Activated naive CD8-positive, alpha-beta T cell treated with anti-CD3 and anti-CD28 coated beads, Interleukin-2, amount 50 U/mL, for 16 hours (primary cell): ENCODE measurements at places on chromosomes 6 and 20.
A peak's percentile ranks its signal among the peaks of the same experiment; 100 is the strongest.

DNA sequence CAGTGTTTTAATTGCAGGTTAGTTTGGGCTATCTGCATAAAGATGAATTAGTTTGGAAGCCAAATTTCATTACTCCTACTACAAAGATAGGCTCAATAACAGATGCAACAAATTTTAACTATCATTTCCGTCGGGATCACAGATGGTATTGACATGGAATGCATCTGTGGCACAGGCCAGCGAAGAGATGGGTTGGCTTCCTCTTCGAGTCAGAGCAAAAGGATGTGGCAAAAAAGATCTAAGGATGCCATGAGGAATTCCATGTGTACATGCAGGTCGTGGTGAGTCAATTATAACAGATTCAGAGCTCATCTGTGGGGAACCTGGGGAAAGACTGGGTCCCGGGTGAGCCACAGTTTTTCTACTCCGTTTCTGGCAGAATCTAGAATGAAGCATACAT lies 83.0 kb upstream of the CITED2 start:
- DNase-seq: no peak

DNA sequence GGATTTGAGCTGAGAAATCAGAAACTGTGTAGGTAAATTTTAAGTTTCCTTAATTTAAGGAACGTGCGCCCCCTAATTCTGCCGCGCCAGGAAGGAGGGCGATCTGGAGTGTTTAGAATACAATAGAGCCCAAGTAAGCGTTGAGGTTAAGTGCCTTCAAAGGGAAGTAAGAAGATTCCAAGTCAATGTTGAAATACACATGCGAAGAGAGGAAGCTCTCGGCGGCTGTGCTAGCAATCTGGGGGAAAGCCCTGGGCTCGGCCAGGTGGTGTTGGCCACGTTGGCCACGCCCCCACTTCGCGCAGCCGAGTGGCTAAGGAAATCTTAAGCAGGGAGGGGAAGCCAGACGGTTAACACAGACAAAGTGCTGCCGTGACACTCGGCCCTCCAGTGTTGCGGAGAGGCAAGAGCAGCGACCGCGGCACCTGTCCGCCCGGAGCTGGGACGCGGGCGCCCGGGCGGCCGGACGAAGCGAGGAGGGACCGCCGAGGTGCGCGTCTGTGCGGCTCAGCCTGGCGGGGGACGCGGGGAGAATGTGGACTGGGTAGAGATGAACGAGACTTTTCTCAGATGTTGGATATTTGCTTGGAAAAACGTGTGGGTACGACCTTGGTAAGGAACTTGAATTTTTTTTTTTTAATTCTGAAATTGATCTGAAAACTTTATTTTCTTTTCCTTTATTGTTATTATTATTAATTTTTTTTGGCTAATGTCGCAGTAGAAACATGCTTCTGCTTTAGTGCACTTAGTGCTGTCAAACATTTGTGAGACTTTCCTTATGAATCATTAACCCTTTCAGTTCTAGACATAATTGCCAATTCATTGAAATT lies at the start of gene PRDM1:
Gene PRDM1 (plus strand): TSS at position 353 of the 830 bp plus-strand sequence. CDS start 218 bp downstream, at position 571.
- DNase-seq: peak; percentile 23

DNA sequence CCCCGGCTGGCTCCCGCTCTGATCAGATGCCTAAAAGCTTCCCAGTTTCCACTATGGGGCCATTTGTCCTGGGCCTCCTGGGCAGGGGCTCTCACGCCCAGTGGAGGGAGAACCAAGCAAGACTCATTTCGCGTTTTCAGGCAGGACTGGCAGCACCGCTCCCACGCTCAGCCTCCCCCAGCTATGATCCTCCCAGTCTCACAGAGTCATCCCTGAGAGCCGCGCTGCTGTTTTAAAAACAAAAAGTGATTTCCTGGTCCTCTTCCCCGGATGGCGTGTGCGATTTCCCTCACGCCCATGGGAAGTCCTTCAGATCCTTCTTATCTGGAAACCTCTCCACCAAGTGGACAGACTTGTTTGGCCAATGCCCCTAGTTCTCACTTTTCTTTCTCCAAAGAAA lies at the start of gene ADGRF5:
Gene ADGRF5 (minus strand): TSS at position 208 of the 400 bp plus-strand sequence. CDS start 15,176 bp downstream, outside the sequence.
- no peak for DNase-seq

DNA sequence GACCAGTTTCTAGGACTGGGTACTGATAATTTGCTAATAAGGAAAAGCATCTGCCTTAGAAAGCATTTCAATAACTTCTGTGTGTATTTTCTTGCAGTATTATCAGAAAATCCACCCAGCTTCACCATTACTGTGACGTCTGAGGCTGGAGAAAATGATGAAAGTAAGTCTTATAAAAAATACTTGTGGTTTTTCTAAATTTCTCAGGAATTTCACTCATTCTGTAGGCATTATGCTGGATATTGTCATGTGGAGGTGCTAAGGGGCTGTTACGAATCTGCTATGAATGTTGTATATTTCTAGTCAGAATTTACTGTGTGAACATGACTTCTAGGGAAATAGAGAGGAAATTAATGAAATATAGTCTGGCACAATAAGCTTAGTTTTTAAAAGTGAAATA lies 8.9 kb downstream of the RWDD1 start:
- DNase-seq: no peak

DNA sequence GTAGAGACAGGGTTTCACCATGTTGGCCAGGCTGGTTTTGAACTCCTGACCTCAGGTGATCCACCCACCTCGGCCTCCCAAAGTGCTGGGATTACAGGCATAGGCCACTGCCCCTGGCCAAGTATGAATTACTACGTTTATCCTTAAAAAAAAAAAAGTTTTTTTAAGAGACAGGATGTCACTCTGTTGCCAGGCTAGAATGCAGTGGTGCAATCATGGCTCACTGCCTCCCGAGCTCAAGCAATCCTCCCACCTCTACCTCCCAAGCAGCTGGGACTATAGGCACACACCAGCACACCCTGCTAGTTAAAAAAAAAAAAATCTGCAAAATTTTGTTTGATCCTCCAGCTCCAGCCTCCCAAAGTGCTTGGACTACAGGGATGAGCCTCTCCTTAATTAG lies 23.1 kb downstream of the IYD start:
- no peak for DNase-seq

- no peak for DNase-seq
Measured at GRCh38 chr6:163309491-163310026, 105.0 kb upstream of the QKI start.

GRCh38 chr20:44126445-44126844 lies 60.5 kb downstream of the JPH2 start:
- DNase-seq: no peak

GRCh38 chr20:63945031-63945658 lies 11.1 kb downstream of the UCKL1 start:
- no peak for DNase-seq

DNA sequence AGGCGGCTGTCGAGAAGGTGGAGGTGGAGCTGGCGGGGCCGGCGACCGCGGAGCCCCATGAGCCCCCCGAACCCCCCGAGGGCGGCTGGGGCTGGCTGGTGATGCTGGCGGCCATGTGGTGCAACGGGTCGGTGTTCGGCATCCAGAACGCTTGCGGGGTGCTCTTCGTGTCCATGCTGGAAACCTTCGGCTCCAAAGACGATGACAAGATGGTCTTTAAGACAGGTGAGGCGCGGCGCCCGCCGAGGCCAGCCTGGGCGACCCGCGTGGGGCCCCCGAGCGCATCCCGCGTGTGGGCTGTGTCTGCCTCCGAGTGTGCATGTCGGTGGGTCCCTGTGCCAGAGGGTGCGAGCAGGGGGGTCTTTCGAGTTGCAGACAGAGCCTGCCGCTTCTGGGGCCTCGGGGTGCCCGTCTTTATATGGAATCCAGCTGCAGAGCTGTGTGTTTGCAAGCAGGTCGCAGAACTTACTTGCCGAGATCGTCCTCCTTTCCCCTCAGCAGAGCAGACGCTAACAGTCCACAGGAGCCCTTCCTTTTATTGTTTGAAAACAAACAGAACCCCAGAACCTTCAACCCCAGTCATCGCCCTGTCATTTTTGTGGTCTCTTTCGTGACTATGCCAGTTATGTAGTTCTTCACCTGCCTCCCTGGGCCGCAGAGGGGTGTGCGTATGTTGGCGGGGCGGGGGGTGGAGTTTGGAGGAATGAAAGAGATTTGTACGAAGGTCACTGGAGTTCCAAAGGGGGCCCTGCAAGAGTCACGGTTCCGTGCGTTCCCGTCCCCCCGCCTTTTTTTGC lies 766 bp downstream of the SLC16A10 start:
- peak; percentile 51 for DNase-seq

- no peak for DNase-seq
Measured at GRCh38 chr6:75643173-75643572, 41.5 kb downstream of the SENP6 start.

- no peak for DNase-seq
Measured at GRCh38 chr6:164927288-164928056, 381.9 kb downstream of the C6orf118 start.

DNA sequence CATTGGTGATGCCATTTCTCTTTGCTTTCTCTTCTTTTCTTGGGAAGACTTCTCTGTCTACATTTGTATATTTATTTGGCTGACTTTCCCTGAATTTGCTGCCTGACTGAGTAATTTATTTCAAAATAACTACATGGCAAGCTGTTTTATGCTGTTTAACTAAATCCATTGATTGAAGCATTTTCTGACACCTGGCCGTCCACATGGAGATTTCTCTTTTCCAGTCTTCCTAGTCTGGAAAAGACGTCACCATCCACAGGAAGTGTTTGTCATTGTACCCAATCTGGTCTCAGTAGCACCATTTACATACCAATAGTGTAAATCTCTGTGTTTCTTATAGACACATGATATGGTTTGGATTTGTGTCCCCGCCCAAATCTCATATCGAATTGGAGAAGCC lies 9.2 kb upstream of the MAS1L start:
- DNase-seq: no peak

- no peak for DNase-seq
Measured at GRCh38 chr6:5204376-5204775, 56.4 kb downstream of the LYRM4 start.

GRCh38 chr6:71977884-71978283 lies 91.5 kb downstream of the RIMS1 start:
- no peak for DNase-seq

DNA sequence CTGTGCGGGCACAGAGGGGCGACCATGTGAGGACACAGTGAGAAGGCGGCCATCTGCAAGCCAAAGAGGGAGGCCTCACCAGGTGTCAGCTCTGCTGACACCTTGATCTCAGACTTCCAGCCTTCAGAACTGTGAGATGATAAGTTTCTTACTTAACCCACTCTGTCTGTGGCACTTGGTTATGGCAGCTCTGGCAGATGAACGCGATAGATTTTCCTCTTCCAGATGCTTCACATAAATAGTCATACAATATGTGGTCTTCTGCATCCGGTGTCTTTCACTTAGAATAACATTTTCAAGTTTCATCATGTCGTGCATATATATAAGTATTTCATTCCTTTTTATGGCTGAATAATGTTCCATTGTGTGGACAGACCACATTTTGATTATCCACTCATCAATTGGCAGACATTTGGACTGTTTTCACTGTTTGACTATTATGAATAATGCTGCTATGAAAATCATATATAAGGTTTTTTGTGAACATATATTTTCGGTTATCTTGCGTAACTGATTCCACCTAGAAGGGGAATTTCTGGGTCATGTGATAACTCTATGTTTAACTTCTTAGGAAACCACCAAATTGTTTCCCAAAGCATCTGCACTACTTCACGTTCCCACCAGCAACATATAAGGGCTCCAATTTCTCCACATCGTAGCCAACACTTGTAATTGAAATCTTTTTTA lies 30.2 kb downstream of the PRR18 start:
- DNase-seq: no peak
